ENCODE measurements at places on chromosomes 11 and 22.

- DNase-seq = no peak
Measured at GRCh38 chr22:41915035-41915785, at the start of gene SHISA8. TSS of gene SHISA8 (minus strand) at chr22:41915074. CDS start at chr22:41914667, 407 bp downstream.

GRCh38 chr11:120209746-120210625, 846 bp upstream of the OAF start:
- no peak for DNase-seq

- no peak for DNase-seq
Measured at GRCh38 chr11:86606836-86607481, 65.5 kb downstream of the ME3 start.

DNA sequence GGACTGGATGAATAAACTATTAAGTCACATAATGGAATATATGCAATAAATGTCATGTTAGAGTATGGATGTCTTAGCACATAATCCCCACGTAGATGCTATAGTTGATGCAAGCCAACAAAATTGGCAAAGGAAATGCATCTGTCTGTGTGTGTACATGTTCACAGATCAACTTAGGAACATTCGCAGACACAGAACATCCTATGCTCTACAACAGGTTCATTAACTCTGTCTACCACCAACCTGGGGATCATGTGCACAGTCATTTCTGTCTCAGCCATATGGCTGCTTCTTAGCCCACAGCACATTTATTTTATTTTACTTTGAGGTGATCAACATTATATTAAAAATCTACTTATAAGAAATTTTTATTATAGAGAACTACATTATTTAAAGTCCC, 4.9 kb downstream of the MSANTD4 start:
- no peak for DNase-seq

DNA sequence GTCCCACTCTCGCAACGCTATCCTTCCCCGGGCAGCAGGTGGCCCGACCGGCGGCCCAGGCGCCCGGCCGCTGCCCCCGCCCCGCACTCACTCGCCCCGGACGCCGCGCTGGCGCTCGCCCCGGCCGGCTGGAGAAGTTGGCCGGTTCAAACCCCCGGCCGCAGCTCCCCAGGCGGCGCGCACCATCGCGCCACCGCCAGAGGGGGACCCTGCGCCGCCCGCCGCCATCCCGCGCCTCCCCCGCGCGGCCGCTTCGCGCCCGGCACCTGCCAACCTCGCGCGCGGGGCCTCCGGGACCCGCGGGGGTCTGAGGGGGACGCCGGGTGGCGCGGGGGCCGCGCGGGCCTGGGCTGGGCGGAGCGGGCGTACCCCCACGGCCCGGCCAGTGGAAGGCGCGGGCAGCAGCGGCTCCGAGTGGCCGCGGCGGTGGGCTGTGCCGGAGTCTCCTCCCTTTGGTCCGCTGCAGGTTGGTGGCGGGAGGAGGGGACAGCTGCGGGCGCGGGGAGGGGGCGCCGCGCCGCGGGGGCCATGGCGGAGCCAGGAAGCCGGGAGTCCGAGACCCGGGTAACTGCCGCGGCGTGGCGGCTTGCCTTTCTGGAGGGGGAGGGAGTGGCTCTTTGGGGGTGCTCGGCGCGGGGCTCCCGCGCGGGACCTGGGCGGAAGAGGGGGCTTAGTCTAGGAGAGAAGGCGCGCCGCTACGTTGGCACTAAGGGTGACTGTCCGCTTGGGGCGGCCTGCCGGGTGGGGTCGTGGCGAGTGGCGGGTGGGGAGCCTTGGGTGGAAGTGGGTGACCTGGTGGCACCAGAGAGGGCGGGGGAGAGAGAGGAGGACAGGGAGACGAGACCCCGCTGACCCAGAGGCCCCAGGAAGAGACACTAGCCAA, at the start of the genes MPST and TST:
Gene MPST, plus strand, starts transcription at position 434 of the 883 bp plus-strand sequence. Its CDS starts 95 bp downstream, at position 529.
Gene TST, minus strand, starts transcription at position 139 of the 883 bp plus-strand sequence. CDS start 715 bp downstream, outside the sequence.
- DNase-seq = peak; percentile 11

DNA sequence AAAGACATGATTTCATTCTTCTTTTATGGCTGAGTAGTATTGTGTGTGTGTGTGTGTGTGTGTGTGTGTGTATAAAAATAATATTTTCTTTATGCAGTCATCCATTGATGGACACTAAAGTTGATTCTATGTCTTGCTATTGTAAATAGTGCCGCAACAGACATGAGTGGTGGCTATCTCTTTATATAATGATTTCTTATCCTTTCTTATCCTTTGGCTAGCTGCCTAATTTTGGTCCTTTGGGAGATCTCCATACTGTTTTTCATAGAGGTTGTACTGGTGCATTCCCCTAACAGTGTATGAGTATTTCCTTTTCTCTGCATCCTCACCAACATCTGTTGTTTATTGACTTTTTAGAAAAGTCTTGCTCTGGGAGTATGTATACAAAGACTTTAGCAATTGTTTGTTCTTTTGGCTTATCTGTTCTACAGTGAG, 107.0 kb downstream of the STIM1 start:
- DNase-seq = no peak

Data from stimulated activated CD8-positive, alpha-beta memory T cell treated with anti-CD3 and anti-CD28 coated beads, Interleukin-15, amount 100 ng/mL, for 24 hours (primary cell).